Cortex of kidney (tissue), 1 donor: ENCODE measurements at places on chromosomes 11 and 22.

DNA sequence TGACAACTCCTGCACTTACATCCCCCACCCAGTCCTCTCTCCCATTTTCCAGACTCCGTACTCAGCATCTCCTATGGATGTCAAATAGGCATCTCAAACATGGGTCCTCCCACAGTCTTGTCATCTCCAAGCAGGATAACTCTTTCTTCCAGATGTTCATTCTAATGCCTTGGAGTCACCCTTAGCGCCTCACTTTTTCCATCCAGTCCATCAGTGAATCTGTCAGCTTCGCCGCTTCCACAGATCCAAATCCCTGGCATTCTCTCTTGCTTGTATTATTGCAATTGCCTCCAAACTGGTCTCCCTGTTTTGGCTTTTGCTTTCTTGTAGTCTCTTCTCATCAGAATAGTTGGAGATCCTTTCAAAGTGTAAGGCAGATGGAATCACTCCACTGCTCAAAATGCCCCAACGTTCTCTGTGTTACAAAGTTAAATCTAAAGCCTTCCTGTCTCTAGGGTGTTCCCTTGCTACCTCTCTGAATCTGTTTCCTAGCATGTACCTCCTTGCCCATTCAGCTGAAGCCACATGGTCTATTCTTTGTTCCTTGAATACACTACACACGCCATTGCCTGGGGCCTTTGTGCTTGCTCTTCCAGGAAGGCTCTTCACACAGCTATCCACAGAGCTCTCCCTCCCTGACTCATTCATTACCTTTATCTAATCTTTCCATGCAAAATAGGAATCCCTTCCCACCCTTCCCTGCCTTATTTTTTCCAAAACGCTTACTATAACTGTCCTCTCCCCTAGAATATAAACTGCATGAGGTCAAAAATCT is 64.8 kb downstream of the UBASH3B start:
- DNase-seq = no peak

- DNase-seq = no peak
These were observed 1.1 kb upstream of the CHRM4 start for GRCh38 chr11:46392421-46393230.

DNA sequence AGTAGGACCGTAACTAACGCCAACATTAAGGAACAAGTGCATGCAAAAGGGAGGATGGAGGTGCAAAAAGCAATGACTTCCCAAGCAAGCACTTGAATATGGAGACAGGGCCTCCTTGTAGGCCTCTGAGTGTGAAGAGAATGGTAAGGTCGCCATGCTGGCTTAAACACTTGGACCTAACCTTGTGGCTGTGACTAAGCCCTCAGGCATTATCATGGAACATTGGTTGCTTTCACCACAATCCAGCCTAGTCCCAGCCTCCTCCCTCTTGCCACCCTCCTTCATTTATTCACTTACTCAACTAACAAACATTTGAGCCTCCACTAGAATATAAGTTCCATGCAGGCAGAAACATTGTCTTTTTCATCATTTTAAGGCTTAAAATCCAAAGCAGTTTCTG is 11.9 kb upstream of the SYTL2 start:
- no peak for DNase-seq

- DNase-seq = no peak
These were observed 753 bp upstream of the PPARA start for GRCh38 chr22:46149512-46150033.

DNA sequence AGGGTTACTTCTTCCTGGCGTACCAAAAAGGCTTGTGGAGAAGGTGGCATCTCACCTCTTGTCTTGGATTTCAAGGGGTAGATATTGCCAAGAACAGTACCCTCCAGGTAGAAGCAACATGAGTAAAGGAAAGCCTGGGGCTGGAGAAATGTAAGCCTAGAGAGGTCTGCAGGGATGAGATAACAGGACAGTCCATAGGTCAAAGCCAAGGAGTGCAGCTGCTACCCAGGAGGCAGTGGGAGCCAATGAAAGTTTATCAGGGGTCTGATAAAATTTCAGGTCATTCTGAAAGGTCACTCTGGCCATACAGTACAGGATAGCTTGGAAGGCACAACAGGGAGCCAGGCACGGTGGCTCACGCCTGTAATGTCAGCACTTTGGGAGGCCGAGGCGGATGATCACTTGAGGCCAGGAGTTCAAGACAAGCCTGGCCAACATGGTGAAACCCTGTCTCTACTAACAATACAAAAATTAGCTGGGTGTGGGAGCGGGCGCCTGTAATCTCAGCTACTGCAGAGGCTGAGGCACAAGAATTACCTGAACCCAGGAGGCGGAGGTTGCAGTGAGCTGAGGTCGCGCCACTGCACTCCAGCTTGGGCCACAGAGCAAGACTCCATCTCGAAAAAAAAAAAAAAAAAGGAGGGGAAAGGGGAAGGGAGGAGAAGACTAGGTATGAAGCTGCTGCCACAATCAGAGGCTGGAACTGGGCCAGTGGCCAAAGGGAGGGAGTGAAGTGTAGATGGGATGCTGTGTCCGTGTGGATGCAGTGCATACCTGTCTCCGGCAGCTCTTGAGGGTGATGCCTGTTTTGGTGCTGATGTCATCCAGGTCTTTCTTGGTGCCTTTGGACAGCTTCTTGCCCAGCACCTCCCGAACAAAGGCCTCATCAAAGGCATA is 1.2 kb downstream of the FIBP start:
- DNase-seq = no peak

GRCh38 chr22:43053176-43053575 is 36.0 kb downstream of the TTLL1 start:
- no peak for DNase-seq

DNA sequence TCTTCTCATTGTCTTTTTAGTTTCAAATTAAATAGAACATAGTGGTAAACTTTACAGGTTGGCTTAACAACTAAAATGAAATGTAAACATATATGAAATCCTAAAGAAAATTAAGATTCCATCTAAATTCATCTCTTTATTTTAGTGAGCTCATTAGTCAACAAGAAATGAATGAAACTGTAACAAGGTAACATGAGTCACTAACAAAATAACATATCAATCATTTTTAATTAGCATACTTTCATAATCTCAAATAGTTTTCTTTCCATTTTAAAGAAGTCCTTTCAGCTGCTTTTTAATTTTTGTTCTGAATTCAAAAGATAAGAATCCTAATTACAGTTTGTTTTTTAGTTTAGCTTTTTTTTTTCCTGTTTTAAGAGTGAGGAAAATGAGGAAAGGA is 688.6 kb upstream of the TENM4 start:
- DNase-seq = no peak

DNA sequence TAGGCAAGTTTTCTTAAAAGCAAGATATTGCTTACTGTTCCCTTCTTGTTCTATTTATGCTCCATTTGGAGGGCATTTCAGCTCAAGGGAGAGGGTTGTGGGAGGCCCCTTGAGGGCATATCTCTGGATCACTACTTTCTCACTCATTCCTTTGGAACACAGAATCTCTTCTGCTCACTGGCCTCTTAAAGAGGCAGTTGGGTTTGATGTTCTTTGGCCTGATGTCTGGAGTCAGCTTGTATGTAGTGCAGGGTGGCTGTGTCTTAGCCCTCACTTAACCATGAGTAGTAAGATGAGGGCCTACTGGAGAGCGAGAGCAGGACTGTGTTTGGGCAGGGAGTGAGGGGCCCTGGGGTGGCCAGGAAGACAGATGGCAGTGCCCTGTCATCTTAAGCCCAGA is 3.6 kb downstream of the INCENP start:
- no peak for DNase-seq

DNA sequence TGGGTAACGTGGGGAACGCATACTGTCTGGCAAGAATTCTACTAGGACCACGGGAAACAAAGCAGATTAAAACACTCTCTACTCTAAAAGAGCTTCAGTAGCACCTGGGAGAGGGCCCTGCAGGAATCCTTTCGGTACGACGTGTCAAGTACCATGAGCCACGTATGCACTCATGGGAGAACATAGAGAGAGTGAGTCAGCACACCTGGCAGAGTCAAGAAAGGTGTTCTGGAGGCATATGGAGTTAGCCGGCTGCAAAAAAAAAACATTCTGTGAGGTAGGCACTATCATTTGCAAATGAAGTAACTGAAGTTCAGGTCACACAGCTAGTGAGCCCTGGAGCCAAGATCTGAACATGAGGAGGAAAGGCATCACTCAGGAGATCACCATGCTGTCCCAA is 71.1 kb upstream of the BID start:
- no peak for DNase-seq

GRCh38 chr22:50705851-50706351 is 32.1 kb upstream of the ACR start:
- DNase-seq = no peak

DNA sequence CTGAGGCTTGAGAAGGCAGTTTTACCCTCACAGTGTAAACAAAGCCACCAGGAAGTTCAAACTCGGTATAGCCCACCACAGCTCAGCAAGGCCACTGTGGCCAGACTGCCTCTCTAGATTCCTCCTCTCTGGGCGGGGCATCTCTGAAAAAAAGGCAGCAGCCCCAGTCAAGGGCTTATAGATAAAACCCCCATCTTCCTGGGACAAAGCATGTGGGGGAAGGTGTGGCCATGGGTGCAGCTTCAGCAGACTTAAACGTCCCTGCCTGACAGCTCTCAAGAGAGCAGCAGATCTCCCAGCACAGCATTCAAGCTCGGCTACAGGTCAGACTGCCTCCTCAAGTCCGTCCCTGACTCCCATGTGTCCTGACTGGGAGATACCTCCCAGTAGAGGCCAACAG is 69.7 kb downstream of the TTC28 start:
- DNase-seq = no peak

DNA sequence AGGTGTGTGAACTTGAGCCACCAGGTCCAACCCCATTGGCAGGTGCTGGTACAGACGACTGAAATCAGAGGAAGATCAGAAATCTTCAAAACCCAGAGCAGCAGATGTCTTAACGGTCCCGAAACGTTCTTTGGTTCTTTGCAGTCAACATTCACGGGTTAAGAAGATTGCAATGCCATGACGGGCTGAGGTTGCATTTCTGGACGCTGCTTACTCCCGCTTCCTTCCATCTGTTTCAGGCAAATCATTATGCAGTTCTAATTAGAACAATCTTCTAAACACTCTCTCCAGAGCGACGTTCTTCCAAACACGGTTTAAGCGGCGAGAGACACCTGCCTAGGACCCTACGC is 492 bp upstream of the LUZP2 start:
- no peak for DNase-seq

DNA sequence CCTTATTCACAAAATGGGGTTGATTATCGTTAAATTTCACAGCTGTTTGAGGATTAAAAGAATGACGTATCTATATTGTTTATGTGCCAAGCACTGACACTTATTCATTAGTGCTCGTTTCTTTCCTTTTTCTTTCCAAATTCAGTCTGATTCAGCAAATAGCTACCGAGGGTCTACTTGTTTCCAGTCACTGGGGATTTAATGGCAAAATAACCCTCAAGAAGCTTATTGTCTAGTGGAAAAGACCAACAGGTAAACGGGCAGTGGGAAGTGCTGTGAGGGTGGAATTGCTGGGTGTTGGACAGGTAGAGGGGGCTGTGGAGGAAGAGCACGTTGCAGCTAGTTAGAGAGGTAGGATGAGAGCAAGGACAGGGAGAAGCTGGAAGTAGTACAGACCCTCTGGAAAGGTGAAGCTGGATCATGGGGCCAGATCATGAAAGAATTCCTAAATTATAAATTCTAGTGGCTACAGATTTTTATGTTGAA is 48.3 kb upstream of the BIRC3 start:
- no peak for DNase-seq

DNA sequence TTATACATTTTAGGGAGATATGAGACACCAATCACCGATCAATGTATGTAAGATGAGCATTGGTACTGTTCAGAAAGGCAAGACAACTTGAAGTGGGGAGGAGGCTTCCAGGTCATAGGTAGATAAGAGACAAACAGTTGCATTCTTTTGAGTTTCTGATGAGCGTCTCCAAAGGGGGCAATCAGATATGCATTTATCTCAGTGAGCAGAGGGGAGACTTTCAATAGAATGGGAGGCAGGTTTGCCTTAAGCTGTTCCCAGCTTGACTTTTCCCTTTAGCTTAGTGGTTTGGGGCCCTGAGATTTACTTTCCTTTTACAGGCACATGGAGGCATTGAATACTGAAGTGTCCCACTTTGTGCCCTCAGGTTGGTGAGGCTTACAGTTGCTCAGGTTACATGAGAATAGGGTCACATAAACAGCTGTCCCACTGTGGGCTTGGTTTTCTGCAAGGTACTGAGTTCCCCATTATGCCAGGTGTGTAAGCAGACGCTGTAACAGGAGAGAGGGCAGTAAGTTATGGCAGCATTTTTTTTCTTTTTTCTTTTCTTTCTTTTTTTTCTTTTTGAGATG is 129.8 kb upstream of the SERPIND1 start:
- no peak for DNase-seq

DNA sequence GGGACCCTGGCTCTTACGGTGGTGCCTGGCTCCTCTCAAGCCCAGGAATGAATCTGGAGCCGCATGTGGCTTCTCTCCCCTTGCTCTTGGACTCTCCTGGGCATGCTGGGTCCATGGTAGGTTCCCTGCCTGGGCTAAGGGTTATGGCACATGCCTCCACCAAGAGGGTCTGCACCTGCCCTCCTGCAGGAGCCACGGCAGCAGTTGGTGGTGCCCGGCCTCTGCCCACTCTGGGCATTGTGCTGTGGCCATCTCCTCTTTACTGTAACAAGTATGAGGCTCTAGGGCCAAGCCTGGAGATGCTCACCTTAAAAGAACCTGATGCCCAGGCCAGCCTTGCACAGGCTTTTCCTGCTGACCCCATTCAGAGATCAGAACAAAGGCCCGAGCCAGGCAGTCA is 104.0 kb upstream of the PITPNB start:
- no peak for DNase-seq

- DNase-seq = no peak
These were observed 11.5 kb upstream of the GRK2 start for GRCh38 chr11:67254798-67255197.

GRCh38 chr11:86041975-86042378 is 26.9 kb downstream of the PICALM start:
- DNase-seq = no peak
